T-helper 1 cell (primary cell): ENCODE measurements at places on chromosomes 4 and X.

GRCh38 chr4:143396695-143397094 lies 60.0 kb downstream of the GAB1 start:
- no peak for DNase-seq

GRCh38 chr4:81214144-81214880 lies 710 bp downstream of the PRKG2 start:
- DNase-seq = no peak

DNA sequence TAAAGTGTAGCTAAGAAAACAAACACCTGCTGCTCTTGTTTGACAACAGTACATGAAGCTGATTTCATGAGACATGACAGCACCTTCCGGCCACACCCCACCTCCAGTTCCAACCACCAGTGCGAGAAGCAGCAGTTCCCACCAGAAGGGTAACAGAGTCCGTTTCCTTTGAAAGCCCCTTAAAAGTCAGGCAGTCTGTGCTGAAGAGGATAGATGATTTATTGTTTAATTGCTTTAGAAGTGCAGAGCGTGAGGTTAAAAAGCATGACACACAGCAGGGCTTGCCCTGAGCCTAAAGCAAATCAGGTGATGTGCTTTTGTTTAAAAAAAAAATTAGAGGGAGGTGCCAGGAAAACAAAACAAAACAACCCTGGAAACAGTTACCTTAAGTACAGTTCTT lies 82.6 kb downstream of the HADH start:
- DNase-seq = peak; percentile 65

DNA sequence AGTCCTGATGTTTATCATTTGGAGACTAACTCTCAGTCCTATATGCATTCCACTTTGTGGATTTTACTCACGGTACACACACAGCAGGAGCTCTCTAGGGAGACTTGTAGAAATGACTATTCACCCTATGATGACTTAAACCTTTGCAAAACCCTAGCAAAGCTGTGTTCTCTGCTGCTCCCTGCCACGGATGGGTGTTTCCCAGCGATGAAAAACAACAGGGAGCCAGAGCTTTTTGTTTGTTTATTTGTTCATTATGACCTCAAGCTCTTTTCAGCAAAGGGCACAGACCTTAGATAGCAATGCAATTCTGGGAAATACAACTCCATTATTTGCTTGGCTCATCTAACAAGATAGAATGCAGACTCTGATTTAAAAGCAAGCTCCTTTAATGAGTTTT lies 156.6 kb downstream of the GRIA3 start:
- DNase-seq = no peak

GRCh38 chr4:140595065-140595464 lies 26.3 kb upstream of the UCP1 start:
- no peak for DNase-seq

DNA sequence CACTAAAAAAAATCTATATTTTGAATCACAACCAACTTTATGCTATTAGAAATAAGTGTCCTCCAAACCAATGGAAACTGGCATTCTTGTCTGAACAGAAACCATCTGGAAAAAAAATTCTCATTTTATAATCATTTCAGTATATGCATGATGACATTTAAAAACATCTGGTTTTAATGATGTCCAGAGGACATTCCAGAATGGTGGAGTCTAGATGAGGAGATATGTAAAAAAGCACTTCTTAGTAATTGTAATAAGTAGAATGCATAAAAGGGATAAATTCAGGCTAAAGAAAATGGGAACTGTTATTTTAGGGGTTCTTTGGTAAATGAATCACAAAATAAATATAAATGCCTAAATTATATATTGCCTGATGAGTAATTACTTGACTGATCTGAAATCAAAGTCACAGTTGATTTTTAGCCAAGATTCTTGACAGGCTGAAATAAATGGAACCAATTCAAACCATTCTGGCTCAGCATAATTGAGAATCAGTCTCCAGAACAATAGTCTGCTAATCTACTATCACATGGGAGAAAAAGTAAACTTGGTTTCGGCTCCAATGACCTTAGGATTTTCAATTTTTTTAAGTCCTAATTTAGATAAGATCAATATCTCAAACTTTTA lies 636.6 kb downstream of the FAT4 start:
- DNase-seq = no peak

- DNase-seq = no peak
Observed at GRCh38 chrX:105882581-105883275, 60.4 kb downstream of the NRK start.

GRCh38 chrX:80334583-80334982 lies 85.7 kb upstream of the TENT5D start:
- no peak for DNase-seq

DNA sequence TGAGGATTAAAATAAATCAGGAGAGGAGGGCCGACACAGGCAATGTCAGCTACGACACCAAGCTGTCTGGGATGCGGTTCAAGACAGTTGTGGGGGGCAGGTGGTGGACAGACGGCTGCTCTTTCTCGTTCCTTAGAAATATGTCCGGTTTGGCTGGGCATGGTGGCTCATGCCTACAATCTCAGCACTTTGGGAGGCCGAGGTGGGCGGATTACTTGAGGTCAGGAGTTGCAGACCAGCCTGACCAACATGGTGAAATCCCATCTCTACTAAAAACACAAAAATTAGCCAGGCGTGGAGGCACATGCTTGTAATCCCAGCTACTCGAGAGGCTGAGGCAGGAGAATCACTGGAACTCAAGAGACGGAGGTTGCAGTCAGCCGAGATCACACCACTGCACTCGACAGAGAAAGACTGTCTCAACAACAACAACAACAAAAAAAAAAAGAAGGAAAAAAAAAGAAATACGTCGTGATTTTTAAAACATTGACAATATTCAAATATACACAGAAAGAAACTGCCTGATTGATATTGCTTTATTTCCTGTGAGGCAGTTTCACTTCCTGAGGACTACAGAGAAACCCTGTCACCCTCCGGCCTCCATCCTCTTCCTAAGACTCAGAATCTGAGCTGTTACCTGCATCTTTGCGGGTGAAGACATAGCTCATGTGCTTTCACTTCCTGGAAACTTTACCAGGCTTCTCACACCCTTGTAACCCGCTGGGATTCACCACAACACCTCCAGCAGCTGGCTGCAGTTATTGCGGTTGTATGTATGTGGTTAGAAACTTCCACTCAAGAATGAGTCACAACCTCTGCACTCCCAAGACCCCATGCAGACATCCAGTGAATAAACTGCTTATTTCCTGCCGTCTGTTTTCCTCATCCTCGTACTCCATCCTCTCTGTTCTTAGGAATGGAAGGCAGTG lies 63.8 kb upstream of the STS start:
- DNase-seq = peak; percentile 27

DNA sequence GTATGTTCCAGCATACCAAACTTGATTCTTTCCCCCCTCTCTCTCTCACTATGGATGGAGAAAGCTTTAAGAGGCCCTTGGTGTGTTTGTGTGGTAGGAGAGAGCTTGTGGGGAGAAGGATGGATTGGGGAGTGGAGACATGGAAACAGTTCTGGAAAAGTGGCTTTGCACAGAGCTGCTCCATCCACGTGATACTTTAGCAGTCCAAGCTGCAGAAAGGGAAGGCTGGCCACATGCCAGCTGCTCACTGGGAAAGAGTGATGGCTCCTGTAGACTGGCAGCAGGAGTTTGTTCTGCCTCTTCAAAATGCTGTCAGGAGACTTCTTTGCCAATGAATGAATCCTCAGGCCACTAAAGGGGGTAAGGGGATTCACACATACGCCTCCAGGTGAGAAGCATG lies 21.7 kb upstream of the SEC24B start:
- DNase-seq = no peak

- no peak for DNase-seq
Observed at GRCh38 chrX:150224676-150225075, 138.4 kb upstream of the MAMLD1 start.
